Stimulated activated CD4-positive, alpha-beta T cell treated with anti-CD3 and anti-CD28 coated beads, Interleukin-4, amount 100 ng/mL, for 48 hours (primary cell): ENCODE measurements at places on chromosomes 3 and 15.

DNA sequence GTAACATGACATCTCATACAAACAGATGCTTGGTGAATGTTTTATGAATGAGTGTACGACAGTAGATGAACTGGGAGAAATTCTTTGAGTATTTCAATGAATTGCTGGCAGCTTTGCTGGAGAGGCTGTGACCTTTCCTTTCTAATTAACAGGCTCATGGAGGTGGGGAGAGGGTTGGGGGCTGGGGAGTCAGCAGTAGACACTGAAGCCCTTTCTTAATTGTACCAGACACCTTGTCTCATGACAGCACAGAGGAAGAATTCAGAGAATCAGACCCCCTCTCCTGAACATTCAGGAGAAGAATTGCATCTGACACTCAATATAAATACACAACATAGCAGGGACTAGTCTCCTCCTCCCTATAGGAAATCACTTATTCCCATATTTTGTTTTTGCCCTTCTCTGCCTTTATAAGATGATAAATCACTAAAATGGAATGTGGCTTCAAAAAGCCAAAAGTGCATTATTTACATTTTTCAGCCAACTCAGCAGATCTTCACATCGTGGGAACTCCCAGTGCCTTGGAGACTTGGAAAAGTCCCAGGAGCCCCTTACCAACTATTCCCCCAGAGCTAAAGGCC is 66.2 kb upstream of the TPM1 start:
- no peak for DNase-seq

GRCh38 chr3:136667081-136667480 is 85.1 kb downstream of the STAG1 start:
- no peak for DNase-seq

DNA sequence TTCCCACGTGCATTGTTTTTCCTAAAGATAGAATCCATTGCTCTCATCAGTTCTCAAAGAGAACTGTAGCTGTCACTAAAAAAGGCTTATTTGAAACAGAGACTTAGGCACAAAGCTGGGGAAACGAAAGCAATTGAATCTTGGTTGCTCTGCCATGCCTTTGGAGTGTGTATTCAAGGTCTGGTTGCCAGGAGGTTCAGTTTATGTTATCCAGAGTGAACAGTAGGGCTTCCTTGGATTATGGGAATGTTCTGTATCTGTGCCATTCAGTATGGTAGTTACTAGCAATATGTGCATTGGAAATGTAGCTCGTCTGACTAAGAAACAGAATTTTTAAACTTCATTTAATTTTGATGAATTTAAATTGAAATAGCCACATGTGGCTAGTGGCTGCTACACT is 50.6 kb downstream of the CLSTN2 start:
- DNase-seq = no peak

- DNase-seq = no peak
These were observed 323.9 kb upstream of the IGF1R start for GRCh38 chr15:98324341-98324970.

- no peak for DNase-seq
These were observed 74.7 kb upstream of the CNTN4 start for GRCh38 chr3:2023959-2024358.

DNA sequence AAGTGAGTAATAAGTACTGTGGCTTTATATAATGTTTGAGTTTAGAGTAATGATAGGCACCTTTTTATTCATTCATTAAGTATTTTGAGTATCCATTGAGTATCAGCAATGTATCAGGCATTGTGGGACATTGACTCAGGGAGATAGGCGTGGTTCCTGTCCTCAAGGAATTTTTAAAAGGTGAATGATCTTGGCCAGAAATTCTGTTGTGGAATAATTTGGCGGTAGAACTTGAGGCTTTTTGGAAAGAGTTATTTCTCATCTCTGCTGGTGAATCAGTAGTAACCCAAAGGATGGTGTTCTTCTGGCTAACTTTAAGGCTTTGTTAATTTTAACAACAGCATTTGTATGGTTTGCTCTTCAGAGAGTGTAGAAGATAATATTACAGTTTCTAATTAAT is 2.0 kb downstream of the RAB7A start:
- no peak for DNase-seq
